ENCODE measurements at places on chromosomes 5 and 9.

DNA sequence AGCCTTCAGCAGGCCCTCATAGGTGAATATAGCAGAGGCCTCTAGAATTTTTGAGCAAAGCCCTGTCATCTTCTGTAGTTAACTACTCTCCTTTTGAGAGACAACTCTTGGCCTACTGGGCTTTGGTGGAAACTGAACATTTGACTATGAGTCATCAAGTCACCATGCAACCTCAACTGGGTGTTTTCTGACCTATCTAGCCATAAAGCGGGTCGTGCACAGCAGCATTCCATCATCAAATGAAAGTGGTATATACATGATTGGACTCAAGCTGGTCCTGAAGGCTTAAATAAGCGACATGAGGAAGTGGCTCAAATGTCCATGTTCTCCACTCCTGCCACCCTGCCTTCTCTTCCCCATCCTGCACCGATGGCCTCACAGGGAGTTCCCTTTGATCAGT lies 1115.5 kb downstream of the TAF11L14 start:
- DNase-seq, result no peak

GRCh38 chr9:13411791-13412190 lies 132.3 kb upstream of the MPDZ start:
- DNase-seq, result no peak

DNA sequence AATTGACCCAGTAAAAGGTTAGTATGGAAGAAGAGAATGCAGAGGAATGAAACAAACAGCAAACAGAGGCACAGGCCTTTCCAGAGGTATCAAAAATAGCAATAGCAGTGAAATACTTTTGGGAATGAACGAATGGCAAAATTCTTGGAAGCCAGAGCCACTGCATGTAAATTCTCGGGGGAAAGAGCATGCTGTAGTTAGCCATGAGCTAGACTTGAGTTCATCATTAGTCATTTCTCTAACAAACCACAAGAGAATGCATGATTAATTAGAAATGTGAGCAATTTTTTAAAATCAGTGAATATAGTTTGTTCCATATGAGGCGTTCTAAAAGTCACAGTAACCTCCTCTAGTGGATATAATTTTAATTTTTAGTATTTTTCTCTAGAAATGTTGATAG lies 170.3 kb upstream of the PRR16 start:
- DNase-seq, result no peak

GRCh38 chr9:15430920-15431844 lies 8.5 kb downstream of the SNAPC3 start:
- no peak for DNase-seq

- no peak for DNase-seq
Measured at GRCh38 chr9:106653213-106653612, 209.8 kb upstream of the ZNF462 start.

DNA sequence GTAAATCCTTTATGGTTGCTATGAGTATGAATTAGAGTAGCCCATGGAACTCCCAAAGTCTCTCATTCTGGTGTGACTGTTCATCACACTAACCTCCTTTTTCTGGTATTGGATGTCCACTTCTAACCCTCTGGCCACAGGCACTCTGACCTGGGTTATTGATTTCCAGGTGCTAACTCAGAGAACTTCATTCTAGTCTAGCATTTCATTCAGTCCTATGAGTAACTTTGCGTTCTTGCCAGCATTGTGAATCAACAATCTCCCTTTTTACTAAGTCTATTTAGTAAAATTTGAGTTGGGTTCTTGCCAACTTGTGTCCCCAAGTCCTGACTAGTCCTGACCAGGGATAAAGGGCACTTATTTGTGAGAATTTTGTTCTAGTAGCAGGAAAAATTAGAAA lies 103.5 kb downstream of the SNX18 start:
- DNase-seq, result no peak

GRCh38 chr5:51495672-51496071 lies 112.4 kb downstream of the ISL1 start:
- DNase-seq, result no peak

DNA sequence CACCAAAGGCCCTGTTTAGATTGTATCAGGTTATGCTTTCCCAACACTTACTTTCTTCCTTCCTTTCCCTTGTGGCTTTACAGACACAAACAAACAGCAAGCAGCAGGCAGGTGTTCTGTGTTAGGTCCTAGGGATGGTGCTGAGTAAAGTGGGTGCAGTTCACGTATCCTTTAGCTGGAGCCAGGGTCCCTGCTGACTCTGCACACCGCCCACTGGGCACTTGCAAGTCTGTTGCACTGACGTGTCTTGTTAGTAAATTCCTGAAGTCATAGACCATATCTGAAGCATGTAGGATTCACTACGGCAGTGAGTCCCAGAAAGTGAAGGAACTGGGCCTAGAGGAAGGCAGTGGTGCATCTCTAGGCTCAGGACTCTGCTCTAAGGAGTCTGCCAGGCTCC lies 96.5 kb downstream of the DAPK1 start:
- no peak for DNase-seq

DNA sequence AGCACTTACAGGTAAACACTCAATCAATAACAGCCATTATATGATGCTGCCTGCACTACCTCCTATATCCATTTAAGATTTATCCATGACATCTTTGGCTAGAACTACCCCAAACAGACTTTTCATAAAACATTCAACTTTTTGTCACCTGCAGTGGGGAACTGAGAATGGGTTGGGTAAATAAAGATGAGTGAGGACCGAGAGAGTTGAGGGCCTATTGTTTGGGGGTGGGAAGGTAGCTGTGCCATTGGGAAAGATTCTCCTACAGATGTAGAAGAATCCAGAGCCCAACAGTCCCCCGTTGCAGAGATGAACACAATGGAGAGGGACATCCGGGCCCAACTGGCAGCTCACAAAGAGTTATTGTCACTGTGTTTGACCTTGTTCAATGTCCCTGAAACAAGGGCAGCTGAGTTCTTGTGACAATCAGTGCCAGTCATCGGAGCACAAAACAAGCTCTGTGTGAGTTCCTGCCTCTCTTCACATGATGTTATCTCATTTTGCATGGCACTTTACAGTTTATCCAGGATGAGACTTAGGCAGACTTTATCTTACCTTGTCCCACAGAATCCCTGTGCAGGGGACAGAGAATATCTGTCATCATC lies 11.5 kb upstream of the SLC31A2 start:
- DNase-seq, result no peak

DNA sequence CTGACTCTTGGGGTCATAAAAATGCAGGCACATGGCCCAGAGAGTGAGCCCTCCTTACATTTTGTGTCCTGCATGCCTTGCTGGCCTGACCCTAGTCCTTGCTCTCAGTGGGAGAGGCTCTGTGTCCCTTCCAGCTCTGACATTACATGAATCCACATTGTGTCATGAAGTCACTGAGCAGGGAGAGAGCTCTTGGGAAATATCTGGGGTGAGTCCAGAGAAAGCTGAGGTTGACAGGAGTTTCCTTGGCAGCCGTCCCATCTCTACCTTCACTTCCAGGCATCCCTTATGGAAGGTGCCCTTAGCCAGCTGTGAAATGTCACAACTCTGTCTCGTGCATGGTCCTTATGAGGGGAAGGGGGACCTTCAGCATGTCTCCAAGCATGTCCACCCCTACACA lies 41.0 kb downstream of the FAT2 start:
- no peak for DNase-seq

DNA sequence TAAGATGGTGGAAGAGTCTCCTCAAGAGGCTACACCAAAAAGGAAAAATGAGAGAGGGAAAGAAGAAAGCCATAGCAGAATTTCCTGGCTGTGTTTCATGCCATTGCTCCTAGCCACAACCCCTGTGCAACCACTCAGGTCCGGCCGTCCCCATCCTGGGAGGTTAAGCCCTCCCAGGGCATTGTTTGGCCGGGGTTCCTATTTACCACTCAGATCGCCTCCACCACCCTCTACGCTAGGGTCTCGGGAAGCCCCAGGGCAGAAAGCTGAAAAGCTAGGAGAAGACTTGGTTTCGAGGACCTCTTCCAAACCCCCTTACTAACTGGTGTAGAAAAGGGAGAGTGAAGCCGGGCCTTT lies 715 bp downstream of the RC3H2 start:
- DNase-seq, result no peak

DNA sequence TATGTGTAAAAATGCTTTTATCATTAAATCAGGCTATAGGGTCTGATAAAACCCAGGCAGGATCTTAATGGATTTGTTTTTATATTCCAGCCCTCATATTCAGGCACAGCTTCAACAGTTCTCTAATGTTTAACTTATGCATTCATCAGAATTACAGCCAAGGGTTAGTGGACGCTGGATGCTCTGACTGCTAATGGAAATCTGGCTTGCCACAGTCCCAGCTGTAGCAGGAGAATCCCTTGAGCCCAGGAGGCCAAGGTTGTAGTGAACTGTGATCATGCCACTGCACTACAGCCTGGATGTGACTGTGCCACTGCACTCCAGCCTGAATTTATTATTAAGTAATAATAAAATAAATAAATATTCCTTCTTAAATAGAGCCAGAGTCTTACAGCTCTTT lies 98.0 kb downstream of the SLC25A46 start:
- no peak for DNase-seq

DNA sequence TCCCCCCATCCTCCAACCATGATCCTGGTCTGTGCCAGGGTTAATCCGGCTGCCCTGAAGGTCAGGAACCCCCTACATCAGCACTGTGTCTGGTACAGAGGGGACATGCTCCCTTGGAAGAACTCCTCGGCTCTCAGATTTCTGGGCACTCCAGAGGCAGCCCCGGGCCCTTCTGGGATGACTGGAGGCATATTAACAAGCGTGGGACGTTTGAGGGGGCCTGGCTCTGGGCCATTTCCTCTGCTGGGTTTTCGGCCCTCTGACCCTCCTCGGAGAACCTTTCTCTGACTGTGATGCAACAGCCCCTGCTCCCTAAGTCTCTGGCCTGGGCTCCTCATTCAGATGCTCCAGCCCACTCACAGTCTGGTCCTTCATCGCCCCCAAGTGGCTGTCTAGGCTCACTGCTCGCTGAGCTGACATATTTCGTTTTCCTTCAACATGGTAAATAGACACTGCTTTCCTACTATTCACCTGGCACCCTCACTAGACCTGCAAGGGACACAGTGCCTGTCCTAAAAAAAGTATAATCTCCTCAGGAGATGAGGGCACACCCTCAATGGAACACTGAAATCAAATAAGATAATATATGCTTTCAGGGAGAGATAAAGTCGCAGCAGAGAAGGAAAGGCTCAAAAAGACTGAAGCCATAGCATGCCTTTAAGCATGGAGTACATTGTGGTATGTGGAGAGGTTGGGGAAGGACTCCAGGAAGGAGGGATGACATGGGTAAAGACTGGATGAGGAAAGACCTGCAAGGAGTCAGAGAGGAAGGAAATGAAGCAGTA lies 404.7 kb upstream of the TRPC7 start:
- DNase-seq, result peak; percentile 6

DNA sequence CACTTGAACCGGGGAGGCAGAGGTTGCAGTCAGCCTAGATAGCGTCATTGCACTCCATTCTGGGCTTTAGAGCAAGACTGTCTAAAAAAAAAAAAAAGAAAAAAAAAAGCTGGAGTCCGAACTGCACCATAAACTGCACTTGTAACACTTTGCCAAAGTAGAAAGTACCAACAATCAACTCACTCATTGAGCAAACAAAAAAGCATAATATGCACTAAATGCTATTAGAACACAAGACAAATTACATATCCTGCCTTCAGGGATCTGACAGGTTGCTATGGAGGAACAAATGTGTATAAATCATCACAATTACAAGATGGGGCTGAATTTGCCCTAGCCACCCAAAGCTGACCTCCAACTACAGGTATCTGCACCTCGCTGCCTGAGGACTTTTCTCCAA lies 27.9 kb downstream of the GNAQ start:
- no peak for DNase-seq

DNA sequence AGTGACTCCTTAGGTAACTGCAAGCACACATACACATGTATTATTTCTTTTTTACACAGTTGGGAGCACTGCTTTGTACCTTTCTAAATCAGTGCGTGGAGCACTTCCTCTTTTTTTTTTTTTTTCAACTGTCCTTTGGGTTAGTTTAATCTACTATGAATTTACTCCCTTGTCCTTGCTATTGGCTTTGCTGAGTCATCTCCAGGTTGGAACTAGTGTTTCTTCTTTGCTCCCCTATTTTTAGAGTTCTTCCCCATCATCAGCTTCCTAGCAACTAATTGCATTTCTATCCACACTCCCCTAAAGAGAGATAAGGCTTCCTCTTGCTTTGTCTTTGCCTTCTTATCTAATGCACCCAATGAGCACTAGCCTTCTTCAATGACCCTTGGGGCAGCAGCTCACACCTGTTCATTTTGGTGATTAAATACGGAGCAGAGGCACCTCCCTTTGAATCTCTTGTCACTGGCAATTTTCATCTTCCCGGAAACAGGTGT lies 24.3 kb downstream of the S100Z start:
- DNase-seq, result no peak

DNA sequence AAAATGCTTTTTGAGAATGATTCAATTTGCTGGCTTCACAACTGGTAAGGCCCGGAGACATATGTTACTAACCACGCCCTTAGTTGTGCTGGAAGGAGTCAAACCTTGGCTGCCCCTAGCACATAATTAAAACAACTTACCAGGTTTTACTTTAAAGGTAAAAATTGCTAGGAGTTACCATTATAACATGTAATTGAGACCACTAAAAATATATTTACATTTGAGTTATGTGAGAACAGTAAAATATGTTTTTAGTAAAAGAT lies 435.6 kb upstream of the CDH9 start:
- no peak for DNase-seq

DNA sequence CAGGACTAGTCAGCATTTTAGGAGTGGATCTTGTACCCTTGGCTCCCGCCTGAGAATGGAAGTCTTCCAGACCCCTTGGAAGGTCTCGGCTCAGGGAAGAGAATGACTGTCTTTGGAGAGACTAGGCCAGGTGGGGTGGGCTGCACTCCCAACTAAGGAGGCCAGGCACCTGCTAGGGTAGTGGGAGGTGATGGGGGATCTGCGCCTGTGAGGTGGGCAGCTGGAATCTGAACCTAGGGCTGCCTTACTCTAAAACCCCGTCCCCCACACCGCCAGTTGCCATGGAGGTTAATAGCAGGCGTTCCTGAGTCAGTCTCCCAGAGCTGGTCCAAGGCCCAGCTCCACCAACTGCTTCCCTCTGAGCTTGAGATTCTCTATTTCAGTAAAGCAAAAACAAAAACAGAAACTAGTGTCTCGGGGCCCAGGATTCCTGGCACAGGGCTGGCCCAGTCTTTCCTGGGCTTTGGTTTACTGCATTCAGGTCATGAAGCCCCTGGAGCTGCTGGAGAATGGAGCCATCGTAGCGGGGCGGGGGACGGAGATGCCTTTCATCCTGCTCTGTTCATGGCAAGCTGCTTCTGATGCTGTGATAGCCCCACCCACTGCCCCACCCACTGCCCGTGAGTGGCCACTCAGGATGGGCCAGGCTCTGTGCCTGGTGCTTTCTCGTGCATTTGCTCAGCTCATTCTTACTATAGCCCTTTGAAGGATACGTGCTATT lies 57.5 kb downstream of the DAB2IP start:
- DNase-seq, result no peak

- no peak for DNase-seq
Measured at GRCh38 chr9:101462558-101462957, 27.0 kb upstream of the ALDOB start.
